Occipital lobe (tissue), 3 donors: ENCODE measurements at places on chromosomes 12 and 14.

DNA sequence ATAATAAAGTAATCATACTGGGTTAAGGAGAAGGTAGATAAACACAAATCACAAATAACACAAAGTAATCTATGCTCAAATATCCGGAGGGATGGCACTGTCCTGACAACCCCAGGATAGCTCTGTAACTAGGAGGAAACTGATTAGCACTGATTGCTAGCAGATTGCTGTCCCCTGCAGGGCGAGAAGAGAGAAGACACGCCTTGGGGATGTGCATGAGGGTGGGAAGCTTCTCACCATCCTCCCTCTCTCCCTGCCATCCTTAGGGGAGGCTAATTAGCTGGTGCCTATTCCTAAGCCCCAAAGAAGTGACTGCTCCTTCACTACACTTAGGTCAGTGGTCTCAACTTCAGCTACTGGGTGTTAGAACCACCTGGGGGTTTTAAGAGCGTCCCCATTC, 27.0 kb upstream of the TMEM260 start:
- DNase-seq: no peak

GRCh38 chr14:69696204-69696527, 70.8 kb upstream of the SRSF5 start:
- no peak for DNase-seq

GRCh38 chr14:37142835-37143401, 29.5 kb downstream of the SLC25A21 start:
- DNase-seq: no peak

DNA sequence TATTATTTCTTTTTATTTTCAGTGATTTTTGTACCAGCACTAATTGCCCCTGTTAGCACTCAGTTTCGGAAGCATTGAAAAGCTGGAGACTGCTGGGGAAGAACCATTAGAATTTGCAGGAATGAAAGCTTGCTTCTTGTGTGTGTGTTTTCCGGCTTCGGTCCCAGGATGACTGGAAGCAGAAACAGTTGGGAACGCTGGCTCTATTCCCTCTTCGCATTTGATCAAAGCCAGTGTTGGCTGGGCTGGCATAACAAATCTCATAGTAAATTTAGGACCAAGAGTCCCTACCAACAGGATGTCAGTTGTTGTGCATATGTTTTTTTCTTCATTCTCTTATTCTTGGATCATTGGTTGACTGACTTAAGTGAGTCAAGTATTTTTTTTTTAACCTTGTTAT, 53.6 kb upstream of the TRAF3 start:
- no peak for DNase-seq

- DNase-seq: no peak
Observed at GRCh38 chr12:53045696-53046045, 4.2 kb upstream of the TNS2 start.

DNA sequence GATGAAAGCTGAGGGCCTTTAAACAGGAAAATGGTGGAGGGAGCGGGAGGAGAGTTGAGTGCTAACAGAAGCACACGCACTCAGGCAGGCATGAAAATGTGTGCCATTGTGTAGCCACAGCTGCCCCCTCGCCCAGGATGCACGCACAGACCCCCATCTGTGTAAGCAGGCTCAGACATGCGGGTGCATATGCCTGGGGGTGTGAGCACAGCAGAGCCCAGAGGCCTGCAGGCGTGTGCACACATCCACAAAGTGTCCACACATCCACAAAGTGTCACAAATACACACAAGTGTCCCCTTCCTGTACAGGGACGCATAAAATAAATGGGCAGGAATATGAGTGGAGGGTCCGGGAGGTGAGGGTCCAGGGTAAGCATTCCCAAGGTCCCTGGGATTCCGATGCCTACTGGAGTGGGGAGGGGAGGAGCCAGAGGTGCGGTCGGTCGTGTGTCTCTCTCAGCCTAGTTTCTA, 805 bp upstream of the KRT7 start:
- no peak for DNase-seq

GRCh38 chr14:106683631-106684030, 1157.2 kb downstream of the TMEM121 start:
- DNase-seq: no peak

- no peak for DNase-seq
Observed at GRCh38 chr12:82964446-82964845, 277.7 kb downstream of the TMTC2 start.

- DNase-seq: no peak
Observed at GRCh38 chr14:72706485-72706884, 187.4 kb downstream of the DPF3 start.

DNA sequence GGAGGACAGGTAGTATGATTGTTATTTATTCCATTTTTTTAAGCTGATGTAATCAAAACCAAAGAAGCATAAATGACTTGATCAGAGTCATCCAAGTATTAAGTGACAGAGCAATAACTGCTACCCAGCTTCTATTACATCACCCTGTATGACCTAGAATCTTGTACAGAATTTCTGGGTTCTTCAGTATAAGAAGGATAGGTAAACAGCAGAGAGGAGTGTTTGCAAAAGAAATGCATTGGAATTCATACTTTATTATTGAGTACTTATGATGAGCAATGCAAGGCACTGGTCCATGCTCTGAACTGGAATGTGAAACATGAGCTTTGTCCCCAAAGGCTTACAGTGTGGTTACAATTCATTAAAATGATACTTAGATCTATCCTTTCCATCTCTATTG, 916.8 kb downstream of the DIO2 start:
- DNase-seq: no peak

DNA sequence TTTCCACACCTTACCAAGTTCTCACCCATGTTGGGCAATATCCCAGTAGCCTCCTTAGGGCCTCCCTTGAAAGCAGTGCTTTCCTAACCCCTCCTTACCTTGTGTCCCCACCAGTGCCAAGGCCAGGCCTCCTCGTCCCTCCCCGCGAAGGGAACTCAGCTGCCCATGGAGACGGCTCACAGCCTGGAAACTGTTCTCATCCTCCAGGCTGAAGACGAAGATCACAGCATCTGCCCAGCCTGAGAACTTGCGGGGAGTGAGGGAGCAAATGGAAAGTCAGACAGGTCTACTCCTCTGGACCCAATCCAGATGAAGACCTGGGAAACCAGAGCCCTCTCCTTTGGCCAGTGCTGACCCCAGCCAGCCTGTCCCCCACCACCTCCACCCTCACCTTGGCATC, 4.6 kb downstream of the AGAP2 start:
- DNase-seq: no peak

DNA sequence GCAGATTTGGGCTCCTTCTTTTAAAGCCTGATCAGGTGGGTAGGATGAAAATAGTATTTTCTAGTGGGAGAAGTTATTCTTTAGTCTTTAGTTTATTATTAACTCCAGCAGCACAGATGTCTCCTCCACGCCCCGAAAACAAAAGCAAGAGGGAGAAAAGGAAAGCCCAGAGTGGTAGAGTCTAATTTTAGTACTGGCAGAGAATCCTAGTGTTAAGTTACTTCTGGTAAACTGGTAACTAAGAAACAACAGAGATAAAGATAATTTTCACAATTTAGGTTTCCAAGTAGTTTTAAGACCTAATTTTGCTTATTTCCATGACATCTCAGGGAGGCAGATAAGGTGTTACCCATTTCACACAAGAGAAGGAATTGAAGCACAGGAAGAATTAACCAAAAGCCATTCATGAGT, 16.3 kb downstream of the ATP5MC2 start:
- no peak for DNase-seq

GRCh38 chr12:17975239-17975638, 114.8 kb downstream of the RERGL start:
- no peak for DNase-seq

DNA sequence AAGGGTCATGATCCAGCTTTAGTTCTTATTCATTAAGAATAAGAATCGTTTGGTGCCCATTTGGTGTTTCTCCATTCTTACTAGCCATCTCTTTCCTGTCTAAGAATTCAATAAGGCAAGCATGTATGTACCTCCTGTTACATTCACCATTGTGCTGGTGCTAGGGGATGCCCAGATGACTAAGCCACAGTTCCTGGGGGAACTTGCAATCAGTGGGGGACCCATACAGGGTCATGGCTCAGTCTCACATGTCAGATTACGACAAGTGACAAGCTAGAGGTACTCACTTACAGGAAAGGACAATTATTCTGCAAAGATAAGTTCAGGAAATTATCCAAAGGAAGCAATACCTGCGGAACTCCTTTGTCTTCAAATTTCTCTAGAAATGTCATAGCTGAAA, 125.4 kb downstream of the STXBP6 start:
- DNase-seq: no peak

- no peak for DNase-seq
Observed at GRCh38 chr12:46573347-46573658, 200.7 kb upstream of the SLC38A2 start.

DNA sequence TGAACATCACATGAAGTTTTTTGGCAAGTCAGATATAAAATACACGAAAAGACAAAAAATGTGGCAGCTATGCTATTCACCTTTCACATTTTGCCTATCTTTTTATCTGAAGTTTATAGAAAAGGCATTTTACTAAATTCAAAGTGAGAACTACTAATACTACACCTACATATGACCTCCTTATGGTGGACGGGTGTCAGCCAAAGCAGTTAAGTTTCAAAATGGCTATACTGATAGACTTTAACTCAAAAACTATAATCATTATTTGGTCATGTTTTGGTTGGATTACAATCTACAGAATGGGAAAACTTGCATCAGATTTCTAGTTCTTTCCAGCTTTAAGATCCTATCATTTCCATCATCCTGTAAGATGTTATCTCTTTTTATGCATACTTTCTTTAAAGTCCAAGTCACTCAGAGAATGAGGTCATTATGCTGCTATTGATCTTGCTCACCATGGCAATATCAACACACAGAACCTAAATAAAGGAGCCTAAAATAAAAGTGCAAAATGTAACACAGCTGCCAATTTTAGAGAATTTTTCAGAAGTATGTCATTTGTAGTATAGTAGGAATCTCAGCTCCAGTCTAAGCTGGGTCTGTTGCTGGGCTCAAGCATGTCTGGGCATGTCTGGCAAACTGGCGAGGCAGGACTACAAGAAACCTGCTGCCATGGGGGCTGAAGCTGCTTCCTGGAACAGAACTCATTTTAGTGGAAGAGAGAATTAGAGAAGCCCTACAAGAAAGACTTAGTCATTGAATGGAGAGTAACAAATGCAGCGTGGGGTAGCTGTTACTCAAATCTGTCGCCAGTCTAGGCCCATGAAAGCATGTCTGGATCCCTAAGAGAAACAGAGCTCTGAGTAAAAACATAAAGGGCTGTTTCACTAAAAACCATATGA, 7.6 kb upstream of the AEBP2 start:
- no peak for DNase-seq

DNA sequence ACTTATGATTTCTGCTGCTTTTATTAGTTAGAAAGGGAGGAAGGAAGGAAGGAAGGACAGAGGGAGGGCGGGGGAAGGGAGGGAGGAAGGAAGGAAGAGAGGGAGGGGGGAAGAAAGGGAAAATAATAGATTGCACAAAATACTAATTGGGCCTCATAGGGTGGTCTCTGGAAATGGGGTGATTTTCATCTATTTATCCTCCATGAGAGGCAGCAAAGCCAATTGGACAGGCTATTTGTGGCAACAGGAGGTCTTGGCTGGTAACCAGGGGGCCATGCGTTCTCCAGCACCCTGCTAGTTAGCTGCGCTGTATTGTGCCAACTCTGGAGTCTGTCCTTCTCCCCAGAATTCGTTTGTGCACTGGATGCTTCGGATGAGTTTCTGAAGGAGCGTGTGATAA, 24.1 kb upstream of the PAPOLA start:
- no peak for DNase-seq

DNA sequence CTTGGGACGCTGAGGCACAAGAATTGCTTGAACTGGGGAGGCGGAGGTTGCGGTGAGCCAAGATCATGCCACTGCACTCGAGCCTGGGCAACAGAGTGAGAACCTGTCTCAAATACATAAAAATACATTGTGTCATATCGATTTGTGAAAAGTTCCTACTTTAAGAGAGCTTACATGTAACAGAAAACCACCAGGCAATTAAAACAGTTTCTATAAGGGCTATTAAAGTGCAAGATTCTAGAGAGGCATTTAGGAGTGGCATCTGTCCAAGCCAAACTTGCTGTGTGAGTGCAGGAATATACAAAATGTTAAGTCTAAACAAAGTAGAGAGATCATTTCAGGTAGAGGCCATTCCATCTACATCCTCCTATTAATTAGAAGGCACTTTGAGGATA, 1.7 kb upstream of the NEK9 start:
- DNase-seq: no peak

GRCh38 chr12:54148560-54149429, 40.0 kb downstream of the SMUG1 start:
- DNase-seq: no peak
